ENCODE measurements at places on chromosomes 5 and 9. TPM values are rescaled to one million over a fixed set of nuclear protein-coding genes. Genes with fewer than 3 reads are reported as not detected.
A peak's percentile ranks its signal among the peaks of the same experiment; 100 is the strongest.

The AKNA gene
- total RNA-seq: 7.8 TPM

The MARVELD2 gene
- 2.3 TPM for total RNA-seq

The C5orf58 gene
- total RNA-seq: not detected

The DUSP1 gene
- total RNA-seq: 819 TPM

The AHRR gene
- total RNA-seq: 0.30 TPM

The HTR4 gene
- 4.3 TPM for total RNA-seq

The IL5 gene
- total RNA-seq: not detected

The SYNPO gene
- 413 TPM for total RNA-seq

The CTSV gene
- total RNA-seq: not detected

The PLEKHG4B gene
- 0.48 TPM for total RNA-seq

GRCh38 chr9:103899866-103900265, 194.2 kb upstream of the SMC2 start:
- H3K4me1 ChIP-seq: no peaks in the 10 kb centered on the region
- H3K27ac ChIP-seq: no peak overlapping the region
- no peak for DNase-seq
- H3K27me3 ChIP-seq: no peaks in the 10 kb centered on the region
- H3K36me3 ChIP-seq: no peaks in the 10 kb centered on the region

- no peaks in the 10 kb centered on the region for H3K36me3 ChIP-seq
- DNase-seq: no peak
- H3K27ac ChIP-seq: no peak overlapping the region
- H3K4me1 ChIP-seq: no peaks in the 10 kb centered on the region
- H3K27me3 ChIP-seq: no peaks in the 10 kb centered on the region
Observed at GRCh38 chr5:142420561-142421227, 95.9 kb upstream of the SPRY4 start.

GRCh38 chr9:116238225-116238624, 84.6 kb downstream of the PAPPA start:
- peaks cover 10% of the 10 kb centered on the region for H3K36me3 ChIP-seq
- no peak for DNase-seq
- no peak overlapping the region for H3K4me3 ChIP-seq

DNA sequence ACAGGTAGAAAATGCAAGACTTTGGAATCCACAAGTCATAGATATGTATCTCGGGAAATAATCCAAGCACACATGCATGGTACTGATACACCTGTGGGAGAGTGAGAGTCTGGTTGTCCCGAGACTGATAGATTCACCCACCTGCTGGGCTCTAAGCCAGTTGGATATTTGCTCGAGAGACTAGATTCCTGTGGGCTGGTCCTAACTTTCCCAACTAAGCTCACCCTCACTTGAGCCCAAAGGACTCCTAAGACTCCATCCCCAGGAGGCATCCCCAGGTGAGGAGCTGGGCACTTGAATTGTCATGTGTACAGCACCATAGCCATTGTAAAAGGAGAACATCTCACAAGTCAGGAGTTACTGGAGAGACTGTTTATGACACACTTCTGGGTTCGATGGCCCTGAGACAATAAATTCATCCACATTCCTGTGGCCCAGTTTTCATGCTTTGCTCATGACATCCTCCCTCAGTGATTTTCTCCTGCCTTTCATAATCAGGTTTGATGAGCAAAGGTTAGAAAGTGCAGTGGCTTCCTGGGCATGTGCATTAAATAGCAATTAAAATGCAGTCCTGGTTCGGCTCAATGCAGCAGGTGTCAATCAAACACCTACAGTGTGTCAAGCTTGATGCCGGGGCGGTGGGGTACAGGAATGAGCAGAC, 18.1 kb downstream of the SLC1A1 start:
- H3K4me1 ChIP-seq: no peaks in the 10 kb centered on the region
- H3K27ac ChIP-seq: no peak overlapping the region
- H3K36me3 ChIP-seq: no peaks in the 10 kb centered on the region
- H3K4me3 ChIP-seq: no peak overlapping the region
- H3K27me3 ChIP-seq: no peaks in the 10 kb centered on the region

DNA sequence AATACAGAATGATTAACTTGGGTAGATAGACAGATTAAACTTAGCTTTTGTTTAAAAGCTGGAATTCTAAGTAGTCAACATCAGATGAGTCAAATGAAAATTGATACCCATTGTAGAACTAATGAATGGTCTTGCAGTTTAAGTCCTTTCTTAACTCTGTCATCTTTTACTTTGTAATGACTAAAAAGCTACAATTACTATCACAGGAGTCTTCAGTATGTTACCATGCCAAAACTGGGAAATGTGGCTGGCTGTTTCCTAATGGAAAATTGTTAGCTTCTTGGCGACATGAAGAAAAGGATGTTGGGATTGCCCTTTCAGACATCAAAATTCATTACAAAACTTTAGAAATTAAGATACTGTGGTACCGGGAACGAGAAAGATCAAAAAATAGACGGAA, 20.2 kb upstream of the ANXA1 start:
- H3K4me1 ChIP-seq: no peaks in the 10 kb centered on the region
- no peak for DNase-seq
- peak overlapping the region; percentile 29 for H3K4me3 ChIP-seq
- H3K27ac ChIP-seq: peak overlapping the region; percentile 74
- no peaks in the 10 kb centered on the region for H3K27me3 ChIP-seq
- H3K36me3 ChIP-seq: no peaks in the 10 kb centered on the region

- H3K27ac ChIP-seq: no peak overlapping the region
- no peaks in the 10 kb centered on the region for H3K27me3 ChIP-seq
- peaks cover 18% of the 10 kb centered on the region for H3K4me1 ChIP-seq
- DNase-seq: no peak
- H3K36me3 ChIP-seq: no peaks in the 10 kb centered on the region
Observed at GRCh38 chr5:177501874-177502678, 4.7 kb upstream of the PDLIM7 start.

DNA sequence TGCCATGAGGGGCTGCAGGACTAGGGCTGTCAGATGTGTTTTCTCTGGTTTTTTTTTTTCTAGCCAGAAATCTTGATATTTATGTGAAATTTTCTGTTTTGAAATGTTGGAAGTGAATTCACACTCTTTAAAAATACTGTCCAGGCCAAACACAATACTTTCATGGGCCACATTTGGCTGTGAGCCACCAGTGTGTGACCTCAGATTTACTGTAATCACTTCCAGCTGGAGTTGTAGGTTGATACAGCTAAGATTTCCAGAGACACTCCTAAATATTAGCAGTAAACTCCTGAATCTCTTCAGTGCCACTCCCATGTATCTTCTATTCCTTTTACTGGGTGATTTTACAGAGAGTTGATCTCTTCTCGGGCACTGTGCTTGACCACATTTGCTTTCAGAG, 92.2 kb upstream of the CKMT2 start:
- H3K27me3 ChIP-seq: no peaks in the 10 kb centered on the region
- no peaks in the 10 kb centered on the region for H3K36me3 ChIP-seq
- H3K4me3 ChIP-seq: no peak overlapping the region
- H3K4me1 ChIP-seq: peaks cover 14% of the 10 kb centered on the region
- H3K27ac ChIP-seq: no peak overlapping the region

- no peak overlapping the region for H3K27ac ChIP-seq
- no peak overlapping the region for H3K4me3 ChIP-seq
- no peaks in the 10 kb centered on the region for H3K4me1 ChIP-seq
- DNase-seq: no peak
- H3K27me3 ChIP-seq: no peaks in the 10 kb centered on the region
Observed at GRCh38 chr5:32506799-32507198, 62.3 kb upstream of the ZFR start.

- no peaks in the 10 kb centered on the region for H3K27me3 ChIP-seq
- DNase-seq: peak; percentile 90
- no peaks in the 10 kb centered on the region for H3K36me3 ChIP-seq
- H3K27ac ChIP-seq: peak within 1 kb of the TSS; percentile 96
- H3K4me1 ChIP-seq: no peaks in the 10 kb centered on the region
Observed at GRCh38 chr9:25678147-25678666, at the start of gene TUSC1. TSS of gene TUSC1 (minus strand) at chr9:25678444. CDS start at chr9:25678312, 132 bp downstream.

DNA sequence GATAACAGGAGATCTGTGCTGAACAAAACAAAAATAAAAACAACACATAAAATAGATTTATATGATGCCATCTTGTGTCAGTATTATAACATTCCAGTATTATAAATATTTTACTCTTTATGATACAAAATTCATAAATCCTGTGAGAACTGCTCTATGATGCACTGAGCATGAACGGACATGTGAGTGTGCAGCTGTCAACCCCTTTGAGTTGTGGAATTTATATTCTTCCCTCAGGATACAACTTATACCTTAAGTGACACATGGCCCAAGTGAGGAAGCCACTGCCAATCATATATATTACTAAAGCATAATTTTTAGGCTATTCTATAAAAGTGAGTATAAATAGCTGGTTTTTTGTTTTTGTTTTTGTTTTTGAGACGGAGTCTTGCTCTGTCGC, 116.0 kb upstream of the OR13F1 start:
- H3K36me3 ChIP-seq: no peaks in the 10 kb centered on the region
- no peaks in the 10 kb centered on the region for H3K4me1 ChIP-seq
- H3K27ac ChIP-seq: no peak overlapping the region
- H3K27me3 ChIP-seq: no peaks in the 10 kb centered on the region
- DNase-seq: no peak

GRCh38 chr9:26171691-26172090, 493.4 kb upstream of the TUSC1 start:
- no peaks in the 10 kb centered on the region for H3K27me3 ChIP-seq
- H3K4me1 ChIP-seq: no peaks in the 10 kb centered on the region
- no peak overlapping the region for H3K27ac ChIP-seq
- H3K4me3 ChIP-seq: no peak overlapping the region
- DNase-seq: no peak

- no peaks in the 10 kb centered on the region for H3K27me3 ChIP-seq
- no peaks in the 10 kb centered on the region for H3K4me1 ChIP-seq
- peak overlapping the region; percentile 95 for H3K4me3 ChIP-seq
- no peak overlapping the region for H3K27ac ChIP-seq
- peaks cover 28% of the 10 kb centered on the region for H3K36me3 ChIP-seq
Observed at GRCh38 chr5:34916518-34916917, 1.0 kb downstream of the BRIX1 start.

DNA sequence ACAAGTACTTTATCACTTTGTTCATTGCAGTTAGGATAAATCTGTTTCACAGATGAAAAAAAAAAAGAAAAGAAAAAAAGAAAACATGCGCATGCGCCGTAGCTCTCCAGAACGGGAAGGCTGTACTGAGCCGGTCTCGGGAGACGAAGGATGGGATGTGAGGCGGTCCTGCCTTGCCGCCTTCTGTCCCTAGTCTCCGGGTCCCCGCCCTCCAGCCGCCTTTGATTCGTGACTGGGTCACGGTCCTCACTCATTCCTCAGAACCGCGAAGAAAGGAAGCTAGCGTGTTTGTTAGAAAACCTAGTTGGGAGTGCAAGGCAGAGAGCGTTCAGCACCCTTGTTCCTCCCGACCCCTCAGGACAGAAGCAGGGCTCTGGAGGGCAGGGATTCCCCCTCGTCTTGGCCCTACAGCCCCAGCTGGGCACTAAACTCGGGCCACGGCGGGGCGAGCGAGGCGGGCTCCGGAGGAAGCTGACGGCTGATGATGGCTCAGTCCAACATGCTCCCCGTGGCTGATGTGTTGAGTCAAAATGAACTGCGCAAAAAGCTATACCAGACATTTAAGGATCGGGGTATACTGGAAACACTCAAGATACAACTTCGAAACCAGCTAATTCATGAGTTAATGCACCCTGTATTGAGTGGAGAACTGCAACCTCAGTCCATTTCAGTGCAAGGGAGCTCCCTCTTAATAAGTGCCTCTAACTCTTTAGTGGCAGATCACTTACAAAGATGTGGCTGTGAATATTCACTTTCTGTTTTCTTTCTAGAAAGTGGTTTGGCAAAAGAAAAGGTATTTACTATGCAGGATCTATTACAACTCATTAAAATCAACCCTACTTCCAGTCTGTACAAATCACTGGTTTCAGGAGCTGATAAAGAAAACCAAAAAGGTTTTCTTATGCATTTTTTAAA, 40.0 kb downstream of the CPLANE1 start:
- no peak overlapping the region for H3K27ac ChIP-seq
- no peak overlapping the region for H3K4me3 ChIP-seq
- no peaks in the 10 kb centered on the region for H3K27me3 ChIP-seq

DNA sequence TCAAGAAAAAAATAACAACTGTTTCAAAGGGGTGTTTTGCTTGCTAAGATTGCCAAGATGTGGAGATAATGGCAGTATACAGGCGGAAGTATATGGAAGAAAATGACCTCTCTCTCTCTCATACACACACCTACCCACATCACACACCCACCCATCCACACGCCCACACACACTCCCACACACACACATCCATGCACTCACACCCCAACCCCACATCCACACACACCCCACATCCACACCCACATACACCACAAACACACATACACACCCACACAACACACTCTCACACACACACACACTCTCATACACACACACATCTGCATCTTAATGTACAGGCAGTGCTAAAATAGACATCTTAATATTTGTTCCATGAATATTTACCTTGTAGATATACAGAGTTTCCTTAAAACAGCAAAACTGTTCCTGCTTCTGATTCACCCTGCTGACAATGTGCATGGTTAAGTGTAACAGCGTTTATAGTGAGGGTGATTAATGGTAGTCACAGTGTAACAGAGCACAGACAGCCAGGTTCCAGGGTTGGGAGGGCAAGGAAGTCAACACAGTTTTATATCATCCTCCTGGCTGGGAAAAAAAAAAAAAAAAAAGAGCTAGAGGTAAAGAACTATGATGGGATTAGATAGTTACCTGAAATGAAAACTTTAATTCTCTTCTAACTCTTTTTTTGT, 8.3 kb downstream of the BHMT2 start:
- DNase-seq: no peak
- no peaks in the 10 kb centered on the region for H3K27me3 ChIP-seq
- H3K36me3 ChIP-seq: no peaks in the 10 kb centered on the region
- no peak overlapping the region for H3K27ac ChIP-seq
- H3K4me1 ChIP-seq: no peaks in the 10 kb centered on the region

- no peak for DNase-seq
- no peaks in the 10 kb centered on the region for H3K4me1 ChIP-seq
- no peak overlapping the region for H3K27ac ChIP-seq
- H3K27me3 ChIP-seq: no peaks in the 10 kb centered on the region
- H3K36me3 ChIP-seq: no peaks in the 10 kb centered on the region
- H3K4me3 ChIP-seq: no peak overlapping the region
Observed at GRCh38 chr5:15785531-15785981, 285.6 kb downstream of the FBXL7 start.

- DNase-seq: no peak
- H3K4me1 ChIP-seq: no peaks in the 10 kb centered on the region
- no peak overlapping the region for H3K27ac ChIP-seq
- H3K4me3 ChIP-seq: no peak overlapping the region
- no peaks in the 10 kb centered on the region for H3K27me3 ChIP-seq
Observed at GRCh38 chr9:7363777-7364477, 435.7 kb downstream of the DMAC1 start.

DNA sequence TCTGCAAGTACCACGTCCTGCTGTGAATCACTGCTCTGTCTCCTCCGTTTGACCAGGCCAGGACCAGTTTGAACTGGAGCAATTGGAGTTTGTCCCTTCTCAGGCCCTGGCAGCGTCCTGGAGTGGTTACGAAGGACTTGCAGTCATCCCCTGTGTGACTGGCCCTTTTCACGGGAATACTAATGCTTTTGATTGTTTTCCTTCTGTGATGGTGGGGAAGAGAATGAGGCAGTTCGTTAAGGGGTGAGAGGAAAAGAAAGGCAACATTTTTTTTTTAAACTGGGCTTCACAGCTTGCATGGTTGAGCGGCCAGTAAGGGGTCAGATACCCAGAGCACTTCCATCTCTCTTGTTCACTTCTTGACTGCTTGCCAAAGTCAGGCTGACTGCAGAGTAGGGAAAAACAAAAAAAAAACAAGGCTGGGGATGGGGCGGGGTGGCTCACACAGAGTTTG, 153.5 kb upstream of the STK32A start:
- no peak overlapping the region for H3K4me3 ChIP-seq
- no peaks in the 10 kb centered on the region for H3K27me3 ChIP-seq
- no peak for DNase-seq
- no peak overlapping the region for H3K27ac ChIP-seq
- no peaks in the 10 kb centered on the region for H3K36me3 ChIP-seq

GRCh38 chr9:94926431-94926800, 199.9 kb downstream of the AOPEP start:
- H3K4me3 ChIP-seq: no peak overlapping the region
- no peak overlapping the region for H3K27ac ChIP-seq
- no peaks in the 10 kb centered on the region for H3K27me3 ChIP-seq
- H3K36me3 ChIP-seq: no peaks in the 10 kb centered on the region
